ENCODE measurements at places on chromosomes 1 and 21.

GRCh38 chr1:67256291-67257172, 51.1 kb upstream of the IL12RB2 start:
- no peak for DNase-seq

- no peak for DNase-seq
Observed at GRCh38 chr1:55477953-55478352, 262.8 kb upstream of the USP24 start.

GRCh38 chr1:235485558-235485957, 18.7 kb downstream of the B3GALNT2 start:
- no peak for DNase-seq

GRCh38 chr1:26297791-26298124, 8.7 kb downstream of the UBXN11 start:
- no peak for DNase-seq

DNA sequence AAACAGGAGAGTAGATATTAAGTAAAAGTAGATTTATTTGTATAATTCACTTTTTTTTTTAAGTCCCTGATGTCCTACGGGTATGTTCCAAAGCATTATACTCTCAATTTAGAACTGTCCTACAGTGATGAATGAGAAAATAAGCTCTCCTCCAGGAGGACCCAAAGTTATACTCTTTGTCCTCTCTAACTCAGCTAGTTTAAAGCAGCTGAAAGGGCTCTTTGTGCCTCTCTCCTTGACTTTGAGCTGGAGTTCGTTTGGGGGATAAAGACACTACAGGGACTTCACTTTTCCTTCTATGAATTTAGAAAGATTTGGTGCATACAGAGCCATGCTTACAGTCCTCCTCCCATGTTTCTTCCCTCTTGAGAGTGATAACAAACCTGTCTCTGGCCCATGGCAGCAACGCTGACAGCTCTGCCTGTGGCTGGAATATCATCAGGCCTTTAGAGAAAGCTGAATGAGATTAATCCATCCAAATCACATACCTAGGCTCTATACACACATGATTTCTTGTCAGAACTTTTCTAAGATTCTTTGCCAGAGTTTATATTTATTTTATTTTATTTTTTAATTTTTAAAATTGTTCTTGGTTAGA, 134.3 kb downstream of the PIK3R3 start:
- no peak for DNase-seq

- DNase-seq, result no peak
Observed at GRCh38 chr1:233315718-233316301, 11.7 kb upstream of the MAP3K21 start.

DNA sequence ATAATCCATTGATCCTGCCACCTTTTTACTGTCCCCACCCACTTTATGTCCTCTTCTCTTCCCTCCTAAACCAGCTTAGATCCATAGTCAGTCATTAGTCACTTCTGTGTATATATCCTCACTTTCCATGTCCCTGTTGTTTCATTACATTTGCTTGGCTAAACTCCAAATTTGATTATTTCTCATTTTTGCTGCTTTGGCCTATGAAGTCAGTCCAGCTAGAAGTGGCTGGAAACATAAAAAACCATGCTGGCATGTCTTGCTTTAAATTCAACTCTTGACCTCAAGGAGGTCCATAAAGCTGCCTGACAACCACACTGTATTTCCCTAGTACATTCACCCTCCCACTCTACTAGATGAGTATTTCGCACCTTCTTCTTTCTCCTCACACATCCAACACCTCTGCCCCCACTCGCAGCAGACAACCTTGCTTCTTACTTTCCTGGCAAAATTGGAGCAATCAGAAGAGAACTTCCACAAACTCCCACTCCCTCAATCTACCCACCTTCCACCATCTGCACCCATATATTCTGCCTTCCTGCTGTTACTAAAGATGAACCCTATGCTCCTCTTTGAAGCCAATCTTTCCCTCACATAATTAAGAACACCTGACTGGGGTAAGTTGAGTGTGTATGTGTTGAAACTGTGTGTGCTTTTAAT, 72.1 kb downstream of the ZNF648 start:
- no peak for DNase-seq

DNA sequence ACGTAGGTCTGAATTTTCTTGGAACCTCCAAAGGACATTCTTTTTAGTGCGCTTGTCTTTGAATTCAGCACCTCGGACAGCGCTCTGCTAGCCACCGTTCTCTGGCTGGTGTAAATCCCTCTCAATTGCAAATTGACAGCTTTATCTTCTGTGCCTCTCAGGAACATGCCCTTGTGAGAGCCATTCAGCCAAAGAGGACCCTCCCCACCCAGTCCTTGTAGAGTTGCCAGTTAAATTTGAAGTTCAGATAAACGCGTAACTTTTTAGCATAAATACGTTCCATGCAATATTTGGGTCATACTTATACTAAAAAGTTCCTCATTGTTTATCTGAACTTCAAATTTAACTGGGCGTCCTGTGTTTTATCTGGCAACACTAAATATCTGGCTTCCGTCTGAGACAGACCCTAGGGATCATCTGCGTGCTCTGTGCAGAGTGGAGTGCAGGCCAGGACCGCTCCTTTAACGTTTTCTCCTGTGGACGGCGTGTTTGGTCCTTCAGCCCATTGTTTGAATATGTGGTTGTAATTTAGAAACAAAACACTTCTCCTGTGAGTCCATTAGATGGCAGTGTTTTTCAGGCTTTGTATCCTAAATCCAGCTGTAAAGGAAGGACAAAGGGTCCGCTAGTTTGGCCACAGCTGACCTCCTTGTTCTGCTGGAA, 7.0 kb downstream of the KCNAB2 start:
- no peak for DNase-seq

DNA sequence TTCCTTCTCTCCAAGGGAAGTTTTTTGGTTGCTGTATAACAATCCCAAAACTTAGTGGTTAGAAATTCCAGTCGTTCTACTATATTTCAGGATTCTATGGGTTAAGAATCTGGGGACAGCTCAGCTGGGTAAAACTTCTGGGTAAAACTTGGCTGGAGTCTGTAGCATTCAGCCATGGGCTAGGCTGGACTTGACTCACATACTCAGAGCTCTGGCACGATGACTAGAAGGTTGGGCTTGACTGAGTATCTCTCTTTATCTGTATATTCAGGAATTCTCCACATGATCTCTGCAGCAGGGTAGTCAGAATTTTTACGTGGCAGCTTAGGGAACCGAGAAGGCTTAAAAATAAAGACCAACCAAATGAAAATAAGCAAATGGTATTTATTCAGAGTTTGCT, 28.2 kb upstream of the HRNR start:
- DNase-seq, result no peak

GRCh38 chr1:89724369-89725010, 91.6 kb downstream of the LRRC8C start:
- DNase-seq, result no peak

DNA sequence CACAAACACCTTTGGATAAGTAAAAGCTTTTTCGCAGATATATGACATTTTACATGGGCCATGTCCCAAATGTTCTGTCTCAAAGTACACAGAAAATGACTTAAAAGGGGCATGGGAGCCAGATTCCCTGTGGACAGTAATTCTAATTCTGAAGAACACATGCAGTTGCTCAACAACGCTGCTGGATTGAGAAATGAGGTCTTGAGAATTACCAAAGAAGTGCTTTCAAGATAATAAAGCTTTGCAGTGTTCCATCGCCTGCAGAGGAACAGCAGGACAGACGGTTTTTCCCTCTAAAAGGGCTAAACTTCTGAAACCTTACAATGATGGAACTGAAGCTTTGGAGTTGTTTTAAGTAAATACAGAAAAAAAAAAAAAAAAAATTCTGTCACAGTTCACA, 55.3 kb upstream of the HSPA13 start:
- DNase-seq, result no peak

- no peak for DNase-seq
Observed at GRCh38 chr1:47188791-47189785, 748 bp downstream of the PDZK1IP1 start.

DNA sequence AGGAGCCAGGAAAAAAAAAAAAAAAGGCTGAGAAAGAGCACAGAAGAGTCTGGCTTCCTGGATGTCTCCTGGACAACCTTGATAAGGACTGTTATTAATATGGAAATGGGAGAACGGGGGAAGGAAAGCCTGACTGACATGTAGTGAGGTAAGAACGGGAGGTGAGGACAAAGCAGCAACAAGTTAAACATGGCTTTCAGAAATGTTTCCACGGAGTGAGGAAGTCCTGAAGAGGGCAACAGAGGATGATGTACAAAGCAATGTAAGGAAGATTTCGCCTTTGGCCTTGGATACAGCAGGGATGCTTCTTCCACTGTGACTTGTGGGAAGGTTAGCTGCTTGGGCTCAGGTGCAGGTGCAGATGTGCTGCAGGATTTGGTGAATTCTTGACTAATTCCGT, 11.9 kb upstream of the NIBAN1 start:
- no peak for DNase-seq

DNA sequence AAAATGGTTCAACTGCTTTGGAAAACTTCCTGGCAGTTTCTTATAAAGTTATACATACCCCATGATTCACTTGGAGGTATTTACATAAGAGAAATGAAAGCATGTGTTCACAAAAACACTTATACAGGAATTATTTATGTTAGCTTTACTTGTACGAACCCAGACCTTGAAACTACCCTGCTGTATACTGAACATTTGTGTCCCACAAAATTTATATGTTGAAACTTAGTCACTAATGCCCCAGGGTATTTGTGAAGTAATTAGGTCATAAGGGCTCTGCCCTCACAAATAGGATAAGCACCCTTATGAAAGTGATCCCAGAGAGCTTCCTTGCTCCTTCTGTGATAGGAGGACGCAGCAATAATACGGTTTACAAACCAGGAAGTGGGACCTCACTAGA, 42.7 kb upstream of the B3GALT2 start:
- DNase-seq, result no peak

DNA sequence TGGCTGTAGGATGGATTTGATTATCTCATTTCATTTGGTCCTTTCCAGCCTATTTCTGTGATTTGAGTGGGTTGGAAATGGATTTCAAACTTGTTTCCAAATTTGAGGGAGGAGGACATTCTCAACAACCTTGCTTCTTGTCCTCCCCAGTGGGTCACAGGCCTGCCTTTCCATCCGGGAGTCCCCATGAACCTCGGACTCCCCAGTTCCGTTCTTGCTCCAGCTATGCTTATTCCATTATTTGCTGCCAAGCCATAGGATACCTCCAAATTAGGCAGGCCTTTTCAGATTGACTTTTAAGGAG, 97.8 kb downstream of the DUSP10 start:
- no peak for DNase-seq

GRCh38 chr1:2378956-2379732, 12.2 kb downstream of the MORN1 start:
- DNase-seq, result no peak

DNA sequence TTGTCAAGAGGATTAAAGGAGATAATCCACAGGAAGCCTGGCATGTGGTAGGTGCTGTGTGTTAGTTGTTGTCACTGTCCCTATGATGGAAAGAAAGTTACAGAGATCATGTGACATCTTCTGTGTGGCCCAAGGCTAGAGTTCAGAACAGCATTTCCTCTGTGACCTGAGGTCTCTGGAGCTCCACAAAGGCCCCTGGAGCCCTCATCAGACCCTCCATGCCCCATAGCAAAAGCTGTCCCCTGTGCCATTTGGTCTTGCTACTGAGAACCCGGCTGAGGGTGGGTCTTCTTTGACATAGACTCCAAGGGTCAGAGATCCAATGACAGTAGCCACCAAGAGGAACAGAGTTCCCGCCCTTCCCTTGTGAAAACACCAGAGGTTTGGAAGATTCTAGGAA, 8.1 kb downstream of the CELA2B start:
- DNase-seq, result no peak

GRCh38 chr1:70034403-70034802, 171.0 kb downstream of the LRRC40 start:
- no peak for DNase-seq

- DNase-seq, result no peak
Observed at GRCh38 chr21:46168659-46169386, 13.4 kb upstream of the FTCD start.

- DNase-seq, result no peak
Observed at GRCh38 chr1:69932760-69933159, 272.6 kb downstream of the LRRC40 start.

DNA sequence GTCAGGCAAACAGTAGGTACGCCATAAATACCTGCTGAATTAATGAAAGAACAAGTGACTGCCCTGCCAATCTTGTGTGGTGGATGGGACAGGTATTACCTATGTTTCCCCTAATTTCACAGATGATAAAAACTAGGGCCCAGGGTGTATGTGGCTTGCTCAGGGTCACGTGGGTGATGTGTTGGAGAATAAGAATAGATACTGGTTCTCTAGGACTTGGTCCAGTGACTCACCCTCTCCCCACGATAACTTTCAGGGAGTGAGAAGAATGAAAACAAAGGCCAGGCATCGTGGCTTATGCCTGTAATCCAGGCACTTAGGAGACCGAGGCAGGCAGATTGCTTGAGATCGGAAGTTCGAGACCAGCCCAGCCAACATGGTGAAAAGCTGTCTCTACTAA, 26.7 kb downstream of the SLC26A9 start:
- DNase-seq, result no peak

DNA sequence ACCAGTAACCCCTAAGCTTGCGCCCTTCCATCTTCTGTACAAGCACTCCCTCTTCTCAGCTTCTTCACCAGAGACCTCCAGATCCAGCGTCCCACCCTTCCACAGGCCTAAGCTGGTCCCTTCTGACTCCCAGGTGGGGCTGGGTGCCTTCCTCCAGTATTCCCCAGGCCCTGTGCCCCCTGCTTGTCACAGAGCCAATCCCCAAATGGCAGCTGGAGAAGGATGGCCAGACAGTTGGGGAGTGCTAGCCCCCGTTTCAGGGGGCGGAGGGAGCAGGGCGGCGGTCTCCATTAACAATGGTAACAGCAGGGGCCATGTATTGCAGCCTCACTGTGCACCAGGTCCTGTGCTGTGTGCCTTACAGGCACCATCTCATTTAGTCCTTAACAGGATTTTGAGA, 85.7 kb downstream of the KCNN3 start:
- DNase-seq, result no peak

GRCh38 chr21:35597750-35598339, 462.5 kb downstream of the SETD4 start:
- no peak for DNase-seq

GRCh38 chr1:234997201-234997895, 131.3 kb downstream of the TOMM20 start:
- DNase-seq, result no peak

GRCh38 chr1:37146071-37146470, 111.8 kb upstream of the GRIK3 start:
- no peak for DNase-seq

DNA sequence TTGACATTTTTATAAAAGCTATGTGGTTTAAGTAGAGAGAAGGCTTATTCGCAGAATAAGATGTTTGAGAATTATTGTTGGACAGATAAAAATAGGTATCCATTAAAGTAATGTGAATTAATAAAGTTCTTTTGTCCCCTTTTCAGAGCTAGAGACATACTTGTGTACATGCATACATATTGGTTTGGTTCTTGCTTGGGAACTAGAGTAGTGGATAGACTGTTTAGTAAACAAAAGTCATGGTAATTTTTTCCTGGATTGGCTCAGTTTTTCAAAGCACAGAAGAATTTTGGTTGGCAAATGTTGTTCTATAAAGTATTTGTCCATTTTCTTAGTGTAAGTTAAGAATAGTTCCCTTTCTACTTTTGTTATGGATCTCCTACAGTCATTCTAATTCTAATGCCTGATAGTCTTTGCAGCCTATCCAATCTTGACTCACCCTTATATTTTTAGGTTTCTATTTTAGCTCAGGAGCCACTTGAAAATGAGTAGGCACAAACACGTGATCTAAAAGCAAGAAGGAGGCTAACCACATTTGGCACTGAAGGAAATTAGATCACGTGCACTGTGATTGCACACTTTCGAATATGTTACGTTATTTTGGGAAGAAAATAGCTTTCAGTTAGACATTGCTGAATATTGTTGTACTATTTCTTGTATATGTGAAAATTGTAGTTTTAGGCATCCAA, 47.0 kb downstream of the RABGAP1L start:
- DNase-seq, result no peak
